ENCODE measurements at places on chromosomes 12 and 14.
A peak's percentile ranks its signal among the peaks of the same experiment; 100 is the strongest.

- no peak for DNase-seq
These were observed 29.0 kb downstream of the DACT1 start for GRCh38 chr14:58666737-58667136.

DNA sequence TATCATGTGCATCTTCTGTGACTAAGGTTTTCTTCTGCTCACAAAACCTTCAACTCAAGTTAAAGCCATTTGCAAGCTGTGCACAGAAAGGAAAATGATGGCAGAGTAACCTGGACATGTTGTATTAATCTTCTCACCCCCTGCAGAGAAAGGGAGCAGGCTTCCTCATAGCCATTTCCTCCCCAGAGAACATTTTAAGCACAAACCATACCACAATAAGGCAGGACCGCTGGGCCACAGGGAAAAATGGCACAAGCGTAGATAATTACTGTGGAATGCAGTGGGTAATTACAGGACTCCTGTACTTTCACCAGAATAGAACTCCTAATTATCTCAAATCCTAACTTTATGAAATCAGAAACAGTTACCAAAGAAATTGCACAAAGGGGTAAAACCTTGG lies 215.7 kb downstream of the KIF21A start:
- DNase-seq: no peak

- no peak for DNase-seq
These were observed 5.1 kb downstream of the IFI27 start for GRCh38 chr14:94115631-94116030.

GRCh38 chr14:85714069-85714468 lies 184.1 kb downstream of the FLRT2 start:
- DNase-seq: no peak

- no peak for DNase-seq
These were observed 16.0 kb upstream of the HIP1R start for GRCh38 chr12:122819209-122819785.

DNA sequence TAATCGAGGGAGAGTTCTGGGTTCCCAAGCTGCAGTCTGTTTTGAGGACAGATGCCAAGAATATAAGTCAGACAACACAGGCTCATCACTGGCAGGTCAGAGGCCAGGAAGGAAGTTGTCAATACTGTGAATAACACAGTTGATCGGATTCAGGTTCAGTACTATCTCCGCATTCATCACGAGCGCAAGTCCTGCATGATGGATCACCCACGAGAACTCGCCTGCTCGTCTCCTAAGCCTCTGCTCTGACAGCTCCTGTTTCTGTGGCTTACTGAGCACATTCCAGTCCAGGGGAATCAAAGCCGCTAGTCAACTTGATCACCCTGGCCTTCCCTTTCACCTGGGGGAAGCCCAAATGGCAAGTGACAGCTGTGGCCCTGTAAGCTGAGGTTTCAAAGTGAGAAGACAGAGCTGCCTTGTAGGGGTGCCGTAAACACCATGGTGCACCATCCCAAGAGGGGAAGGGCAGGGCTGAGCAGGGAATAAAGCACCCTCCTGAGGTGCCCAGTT lies 60.1 kb upstream of the DICER1 start:
- no peak for DNase-seq

DNA sequence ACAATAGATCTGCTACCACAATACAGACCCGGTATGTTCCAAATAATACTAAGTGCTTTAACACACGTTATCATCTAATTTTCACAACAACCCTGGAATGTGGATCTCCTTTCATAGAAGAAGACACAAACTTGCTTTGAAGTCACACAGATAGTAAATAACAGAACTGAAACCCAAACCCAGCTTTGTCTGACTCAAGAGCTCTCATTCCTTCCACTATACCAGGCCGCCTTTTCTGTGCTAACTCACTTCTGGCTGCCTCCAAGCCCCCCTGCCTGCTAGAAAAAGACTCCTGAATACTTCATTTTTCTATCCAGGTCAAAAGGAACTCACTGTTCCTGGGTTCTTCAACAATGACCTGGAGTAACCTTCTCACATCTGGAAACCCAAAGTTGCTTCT lies 37.8 kb downstream of the PRPF40B start:
- no peak for DNase-seq

DNA sequence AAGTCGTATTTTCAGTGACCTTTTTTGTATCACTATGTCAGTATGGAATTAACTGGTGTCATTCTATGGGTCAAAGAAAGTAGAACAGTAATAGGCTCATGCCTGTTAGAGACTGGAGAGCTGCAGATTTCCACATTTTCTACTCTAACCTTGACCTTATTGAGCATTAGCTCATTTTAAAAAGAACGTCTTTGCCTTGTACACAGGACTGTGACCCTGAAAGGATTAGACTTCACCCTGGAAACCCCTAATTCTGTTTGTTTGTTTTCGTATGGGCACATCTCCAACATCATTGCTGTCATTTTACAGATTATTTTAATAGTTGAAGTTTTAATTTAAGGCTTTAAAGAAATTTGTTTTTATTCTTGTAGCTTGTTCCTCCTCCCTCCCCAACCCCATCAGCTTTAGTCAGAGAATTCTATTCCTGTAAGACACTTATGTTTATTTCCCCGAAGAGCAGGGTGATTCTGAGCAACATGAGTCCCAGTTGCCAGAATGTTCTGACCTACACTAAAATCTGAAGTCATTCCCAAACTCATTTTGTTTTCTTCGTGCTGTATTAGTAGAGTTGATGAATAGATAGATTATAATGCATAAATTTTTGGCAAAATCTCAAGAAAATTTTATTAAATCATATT lies 451.3 kb downstream of the FOXG1 start:
- DNase-seq: no peak

DNA sequence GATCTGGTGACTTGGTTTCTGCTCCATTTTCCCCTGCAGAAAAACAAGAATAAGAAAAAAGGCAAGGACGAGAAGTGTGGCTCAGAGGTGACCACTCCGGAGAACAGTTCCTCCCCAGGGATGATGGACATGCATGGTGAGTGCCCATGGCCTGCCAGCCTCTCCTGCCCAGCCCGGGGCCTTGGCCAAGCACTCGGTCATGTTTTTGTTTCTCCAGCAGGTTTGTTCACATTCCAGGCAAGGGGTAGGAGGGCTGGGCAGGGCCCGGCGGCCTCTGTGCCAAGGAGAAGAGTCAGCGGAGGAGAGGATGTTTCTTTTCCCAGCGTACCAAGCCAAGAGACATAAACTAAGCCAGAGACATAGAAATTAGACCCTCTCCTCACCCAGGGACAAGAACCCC lies 13.6 kb downstream of the BCL7A start:
- DNase-seq: no peak

GRCh38 chr12:124700810-124701592 lies 133.6 kb upstream of the NCOR2 start:
- DNase-seq: no peak

DNA sequence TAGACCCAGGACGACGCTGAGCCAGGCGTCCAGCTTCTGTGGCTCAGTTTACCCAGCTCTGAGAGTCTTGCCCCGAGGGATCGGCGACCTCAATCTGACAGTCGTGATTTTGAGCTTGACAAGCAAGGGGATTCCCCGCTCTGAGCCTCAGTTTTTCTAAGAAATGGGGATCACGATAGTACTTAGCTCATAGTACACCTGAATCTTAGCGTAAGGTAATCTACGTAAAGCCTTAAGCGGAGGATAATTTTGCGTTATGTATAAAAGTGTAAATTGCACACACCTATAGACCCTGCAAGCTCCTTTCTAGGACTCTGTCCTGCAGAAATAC lies 285 bp downstream of the MVK start:
- no peak for DNase-seq

DNA sequence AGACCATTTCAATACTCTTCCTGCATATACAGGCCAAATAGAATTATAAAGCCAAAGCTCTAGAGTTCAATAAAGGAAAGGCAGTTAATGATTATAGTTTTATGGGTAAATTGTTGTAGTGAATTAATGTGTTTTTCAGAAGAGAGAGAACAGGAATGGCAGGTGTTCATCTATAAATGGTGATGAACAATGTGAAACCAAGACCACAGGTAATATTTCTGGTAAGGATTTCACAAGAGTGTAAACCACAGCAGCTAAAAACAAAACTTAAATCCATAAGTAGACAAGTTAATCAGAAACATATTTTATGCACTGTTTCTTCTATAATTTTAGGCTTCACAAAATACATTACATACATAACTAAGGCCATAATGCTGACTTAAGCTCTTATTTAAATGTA lies 204.4 kb downstream of the SYT1 start:
- DNase-seq: peak; percentile 45

- peak; percentile 48 for DNase-seq
These were observed 1.2 kb upstream of the COX14 start for GRCh38 chr12:50110762-50111351.

DNA sequence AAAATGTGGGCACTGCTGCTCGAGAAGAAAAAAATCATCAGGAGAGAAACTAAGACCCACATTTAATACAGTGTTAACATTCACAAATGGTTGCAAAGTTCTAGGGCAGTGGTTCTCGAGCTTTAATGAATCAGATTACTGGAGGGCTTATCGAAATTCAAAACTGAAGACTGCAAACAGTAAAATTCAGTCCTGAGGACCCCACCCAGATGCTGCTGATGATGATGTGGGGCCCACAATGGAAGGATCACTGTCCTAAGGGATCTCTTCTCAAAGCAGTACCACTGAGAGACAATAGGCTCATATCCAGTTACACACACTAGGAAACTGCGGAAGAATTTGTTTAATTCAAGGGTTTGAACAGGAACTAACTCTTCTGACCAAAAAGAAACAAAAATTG lies 31.4 kb downstream of the DICER1 start:
- DNase-seq: no peak

- no peak for DNase-seq
These were observed 227.7 kb upstream of the DDHD1 start for GRCh38 chr14:53380867-53381225.

Data from GM12878 (cell line).